Posterior cingulate gyrus (tissue), 11 donors: ENCODE measurements at places on chromosomes 5 and 9.

- DNase-seq = no peak
Measured at GRCh38 chr9:124886866-124887492, 25.0 kb downstream of the ARPC5L start.

DNA sequence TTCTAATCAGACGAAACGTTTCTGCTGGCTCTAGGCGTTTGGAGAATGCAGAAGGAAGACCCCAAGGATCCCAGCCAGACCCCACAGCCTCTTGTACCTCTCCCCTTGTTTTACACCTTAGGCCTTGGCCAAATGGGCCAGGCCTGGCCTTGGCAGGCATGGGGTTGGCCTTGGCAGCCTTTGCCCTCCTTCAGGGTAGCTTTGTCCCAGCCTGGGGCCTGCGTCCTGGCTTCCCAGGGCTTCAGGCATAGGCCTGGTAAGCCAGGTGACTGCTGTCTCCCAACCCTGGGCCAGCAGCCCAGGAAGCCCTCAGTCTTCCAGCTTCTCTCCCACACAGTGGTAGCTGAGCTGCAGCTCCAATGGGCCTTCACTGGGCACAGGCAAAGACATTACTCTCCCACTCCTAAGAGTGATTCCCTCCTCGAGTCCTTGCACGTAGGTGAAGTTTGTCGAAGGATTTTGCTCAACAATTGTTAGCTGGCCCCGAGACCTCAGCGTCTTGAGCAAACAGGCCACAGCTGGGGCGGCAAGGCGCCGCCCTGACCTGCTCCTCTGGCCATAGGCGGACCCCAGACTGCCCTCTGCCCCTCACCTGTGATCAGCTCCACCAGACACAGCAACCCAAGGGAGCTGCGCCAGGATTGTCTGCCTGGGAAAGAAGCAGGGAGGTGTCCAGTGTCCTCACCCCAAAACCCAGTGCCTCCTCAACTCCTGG, 1.1 kb upstream of the PITX1 start:
- no peak for DNase-seq

DNA sequence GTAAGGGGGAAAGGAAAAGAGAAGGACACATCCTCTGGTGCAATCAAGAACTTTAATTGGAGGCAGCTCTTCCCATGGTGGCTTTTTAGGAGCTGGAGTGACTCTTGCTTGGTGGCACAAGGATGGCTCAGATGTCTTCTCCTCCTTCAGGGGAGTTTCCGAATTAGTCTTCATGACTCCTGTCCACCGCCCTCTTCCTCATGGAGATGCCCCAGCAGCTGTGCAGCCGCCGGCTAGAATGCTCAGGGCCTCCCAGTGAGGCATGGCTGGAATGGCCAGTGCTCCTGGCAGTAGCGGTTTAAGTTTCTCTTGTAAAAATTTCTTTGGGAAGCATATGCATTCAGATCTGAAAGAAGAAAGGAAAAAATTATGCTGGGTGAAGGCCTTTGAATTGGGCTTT, 8.8 kb upstream of the TEX53 start:
- DNase-seq = no peak

- no peak for DNase-seq
Measured at GRCh38 chr5:18048449-18048848, 414.2 kb downstream of the TAF11L14 start.

- DNase-seq = no peak
Measured at GRCh38 chr5:124663101-124663506, 83.3 kb downstream of the ZNF608 start.

- no peak for DNase-seq
Measured at GRCh38 chr5:73603998-73604397, 22.0 kb upstream of the ARHGEF28 start.

GRCh38 chr5:140023611-140024191, 19.4 kb downstream of the NRG2 start:
- no peak for DNase-seq

DNA sequence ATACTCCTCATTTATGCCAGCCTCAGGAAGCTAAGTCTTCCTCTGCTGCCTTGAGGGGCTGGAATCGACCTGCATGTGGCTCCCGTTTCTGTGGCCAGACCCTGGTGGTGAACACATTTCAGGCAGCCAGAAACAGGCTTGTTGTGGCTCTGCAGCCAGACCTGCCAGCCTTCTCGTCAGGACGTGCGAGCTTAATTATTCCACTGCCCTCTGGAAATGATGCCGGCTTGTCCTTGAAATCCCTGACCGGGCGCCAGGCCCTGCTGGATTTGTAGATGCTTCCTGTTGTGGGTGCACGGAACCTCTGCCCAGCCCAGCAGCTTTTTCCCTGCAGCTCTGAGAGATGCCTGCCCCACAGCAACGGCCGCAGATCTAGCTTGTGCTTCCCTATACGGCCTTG, 41.6 kb downstream of the PDZD2 start:
- no peak for DNase-seq

DNA sequence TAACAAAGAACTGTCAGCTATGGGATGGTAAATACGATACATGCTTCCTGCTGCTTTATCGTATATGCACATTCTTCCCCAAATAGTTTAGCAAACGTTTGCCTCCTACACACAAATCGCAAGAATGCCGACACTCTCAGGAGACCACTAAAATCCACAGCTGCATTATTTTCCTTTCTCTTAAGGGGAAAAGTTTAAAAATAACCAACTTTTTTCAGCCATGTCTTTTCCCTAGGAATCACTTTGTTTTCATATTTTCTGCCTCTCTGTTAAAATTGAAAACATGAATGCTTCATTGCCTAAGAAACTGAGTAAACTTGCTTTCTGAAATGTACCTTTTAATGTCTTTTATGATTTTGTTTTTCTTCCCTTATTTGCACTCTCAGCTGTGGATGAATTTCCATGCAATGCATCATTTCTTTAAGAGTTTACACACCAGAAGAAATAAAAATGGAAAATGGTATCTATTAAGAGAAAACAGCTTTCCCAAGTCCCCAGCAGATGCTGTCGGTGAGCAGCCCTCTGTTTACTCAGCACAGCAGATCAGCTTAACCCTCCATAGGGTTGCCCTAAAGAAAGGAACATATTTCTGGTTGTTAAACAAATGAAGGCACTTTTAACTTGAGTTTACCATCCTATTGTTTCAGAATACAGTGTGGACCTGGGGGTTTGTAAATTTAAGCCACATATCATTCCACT, 66.2 kb downstream of the IZUMO3 start:
- DNase-seq = no peak

GRCh38 chr5:16000056-16000455, 179.5 kb downstream of the MARCHF11 start:
- no peak for DNase-seq

GRCh38 chr5:32343058-32343672, 30.4 kb upstream of the MTMR12 start:
- DNase-seq = no peak

- peak; percentile 70 for DNase-seq
Measured at GRCh38 chr9:114276908-114277821, 45.7 kb upstream of the ORM1 start.

GRCh38 chr5:75059912-75060545, 7.7 kb upstream of the GCNT4 start:
- no peak for DNase-seq
